ENCODE measurements at places on chromosomes 1 and 21.

GRCh38 chr1:241531195-241532161 lies 700 bp upstream of the KMO start:
- peak; percentile 32 for DNase-seq

DNA sequence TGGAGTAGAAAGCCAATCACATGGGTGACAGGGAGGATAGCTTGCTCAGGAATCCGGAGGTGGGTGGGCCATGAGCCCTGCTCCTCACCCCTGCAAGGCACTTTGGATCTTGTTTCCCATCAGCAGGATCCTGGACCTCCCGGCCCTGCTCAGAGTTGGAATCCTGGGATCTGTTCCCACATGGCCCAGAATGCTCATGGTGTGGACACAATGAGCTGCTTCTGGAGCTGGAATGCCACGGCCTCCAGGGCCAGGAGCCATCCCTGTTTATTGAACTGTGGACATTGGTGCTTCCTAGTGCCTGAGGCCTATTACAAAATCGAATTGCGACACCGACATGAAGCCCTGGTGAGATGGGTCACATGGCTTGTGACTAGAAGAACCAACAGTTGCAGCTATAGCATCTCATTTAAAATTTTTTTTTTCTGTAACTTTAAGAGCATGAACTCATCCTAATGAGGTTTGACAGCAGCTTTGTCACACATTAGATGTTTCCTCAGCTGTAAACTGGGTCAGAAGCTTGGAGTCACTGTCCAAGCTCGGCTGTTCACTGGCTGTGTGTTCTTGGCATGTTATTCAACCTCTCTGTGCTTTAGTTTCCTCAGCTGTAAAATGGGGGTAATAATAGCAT lies 40.4 kb upstream of the GOLT1A start:
- no peak for DNase-seq

DNA sequence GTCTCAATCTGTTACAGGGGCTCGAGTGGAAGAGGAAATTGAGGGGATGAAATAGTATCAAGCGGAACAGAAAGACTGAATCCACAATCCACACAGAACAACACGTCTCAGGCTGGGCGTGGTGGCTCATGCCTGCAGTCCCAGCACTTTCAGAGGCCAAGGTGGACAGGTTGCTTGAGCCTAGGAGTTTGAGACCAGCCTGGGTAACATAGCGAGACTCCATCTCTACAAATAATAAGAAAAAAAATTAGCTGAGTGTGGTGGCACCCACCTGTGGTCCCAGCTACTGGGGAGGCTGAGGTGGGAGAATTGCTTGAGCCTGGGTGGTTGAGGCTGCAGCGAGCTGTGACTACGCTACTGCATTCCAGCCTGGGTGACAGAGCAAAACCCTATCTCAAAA lies 25.7 kb downstream of the VPS26C start:
- DNase-seq = no peak

GRCh38 chr1:119046429-119046784 lies 58.3 kb upstream of the TBX15 start:
- DNase-seq = no peak

GRCh38 chr1:90778486-90778885 lies 61.4 kb upstream of the BARHL2 start:
- DNase-seq = no peak

DNA sequence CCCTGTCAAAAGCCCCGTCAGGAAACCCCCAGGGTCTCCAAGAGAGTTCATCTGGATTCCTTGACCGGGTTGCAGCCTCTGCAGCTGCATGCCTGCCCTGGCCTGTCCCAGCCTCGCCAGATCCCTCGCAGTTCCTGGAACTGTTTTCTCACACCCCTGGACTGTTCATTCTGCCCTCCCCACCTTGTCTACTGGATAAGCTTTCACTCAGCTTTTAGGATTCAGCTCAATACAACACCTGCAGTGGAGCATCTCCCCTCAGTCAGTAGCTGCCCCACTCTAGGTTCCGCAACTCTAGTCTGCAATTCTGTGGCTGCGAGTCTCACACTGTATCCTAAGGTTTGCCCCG lies 67.2 kb downstream of the FAM163A start:
- DNase-seq = no peak

DNA sequence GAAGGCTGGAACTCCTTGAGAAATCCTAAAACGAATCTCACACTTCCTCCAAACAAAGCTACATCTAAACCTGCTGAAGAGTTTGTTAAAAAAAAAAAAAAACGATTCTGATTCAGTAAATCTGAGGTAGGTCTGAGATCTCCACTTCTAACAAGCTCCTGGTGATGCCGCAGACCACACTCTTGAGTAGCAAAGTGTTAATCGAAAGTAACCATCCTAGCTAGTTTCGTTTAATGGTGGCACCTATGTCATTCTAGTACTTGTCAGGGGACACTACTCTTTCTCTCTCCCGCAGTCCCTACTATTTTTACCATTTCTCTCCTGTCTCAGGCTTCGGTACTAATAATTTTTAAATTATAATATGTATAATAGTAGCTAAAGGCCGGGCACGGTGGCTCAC lies 2.1 kb downstream of the CLCC1 start:
- no peak for DNase-seq

DNA sequence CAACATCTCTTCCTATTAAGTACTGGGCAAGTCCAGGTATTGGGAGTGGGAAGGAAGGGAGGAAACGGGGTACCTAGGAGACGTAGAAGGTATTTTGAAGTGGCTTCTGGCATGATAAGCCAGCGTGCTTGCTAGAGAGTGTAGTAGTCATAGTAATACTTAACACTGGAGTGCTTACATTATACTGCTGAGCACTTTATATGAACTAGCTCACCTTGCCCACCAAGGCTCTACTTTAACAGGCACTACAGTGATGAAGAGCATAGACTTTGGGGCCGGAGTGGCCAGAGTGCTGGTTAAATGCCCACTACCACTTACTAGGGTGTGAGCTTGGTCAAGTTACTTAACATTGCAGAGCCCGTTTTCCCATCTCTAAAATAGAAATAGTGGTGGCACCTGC lies 61.7 kb downstream of the ACP6 start:
- no peak for DNase-seq

GRCh38 chr1:37513795-37514349 lies 694 bp downstream of the MEAF6 start:
- DNase-seq = peak; percentile 60

- DNase-seq = peak; percentile 49
Observed at GRCh38 chr1:167221126-167221737, 546 bp downstream of the POU2F1 start.

- no peak for DNase-seq
Observed at GRCh38 chr1:156316909-156317308, 17.8 kb upstream of the VHLL start.

DNA sequence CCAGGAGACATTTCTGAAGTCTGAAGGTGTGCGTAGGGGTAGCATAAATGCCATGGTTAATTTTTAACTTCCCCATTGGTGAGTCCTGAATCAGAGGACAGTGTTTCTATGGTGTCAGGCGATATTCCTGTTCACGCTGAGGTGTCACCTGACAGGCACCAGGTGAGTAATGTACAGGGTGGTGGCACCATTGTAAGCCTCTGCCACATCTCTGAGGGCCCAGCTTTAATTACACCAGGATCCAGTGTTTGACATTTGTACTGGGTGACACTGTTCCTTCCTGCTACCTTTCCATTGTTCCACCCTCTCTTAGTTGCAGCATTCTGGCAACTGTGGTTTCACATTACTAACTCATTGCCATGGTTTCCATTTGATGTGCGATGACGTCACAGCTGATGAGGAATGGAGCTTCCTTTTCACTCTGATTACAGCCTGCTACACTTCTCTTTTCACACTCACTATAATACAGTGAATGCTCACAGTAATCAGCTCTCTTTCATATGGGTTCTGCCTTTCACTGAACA lies 40.6 kb upstream of the MARK1 start:
- DNase-seq = peak; percentile 20

DNA sequence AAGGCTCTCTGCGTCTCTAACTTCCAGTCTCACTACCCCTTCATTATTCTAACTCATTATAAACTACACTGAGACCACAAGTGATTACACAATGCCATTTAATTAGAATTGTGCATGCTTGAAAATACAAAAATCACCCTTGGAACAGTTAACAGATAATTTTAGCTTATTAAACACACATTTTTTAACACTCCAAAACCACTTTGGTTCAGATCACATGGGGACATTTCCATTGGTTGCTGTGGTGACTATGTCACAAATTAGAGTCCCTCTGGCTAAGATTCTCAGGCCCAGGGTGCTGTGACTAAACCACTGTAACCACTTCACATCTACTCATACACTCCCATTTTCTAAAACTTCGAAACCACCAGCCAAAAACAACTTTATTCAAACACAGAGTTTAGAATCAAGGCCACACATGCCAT lies 43.0 kb downstream of the JAK1 start:
- DNase-seq = no peak

- no peak for DNase-seq
Observed at GRCh38 chr1:223429313-223429731, 36.1 kb downstream of the CCDC185 start.

GRCh38 chr1:230518511-230518910 lies 92.4 kb upstream of the PGBD5 start:
- no peak for DNase-seq

- no peak for DNase-seq
Observed at GRCh38 chr21:35502821-35503220, 453.7 kb upstream of the RUNX1 start.

- no peak for DNase-seq
Observed at GRCh38 chr21:15638856-15639549, 90.8 kb upstream of the USP25 start.

DNA sequence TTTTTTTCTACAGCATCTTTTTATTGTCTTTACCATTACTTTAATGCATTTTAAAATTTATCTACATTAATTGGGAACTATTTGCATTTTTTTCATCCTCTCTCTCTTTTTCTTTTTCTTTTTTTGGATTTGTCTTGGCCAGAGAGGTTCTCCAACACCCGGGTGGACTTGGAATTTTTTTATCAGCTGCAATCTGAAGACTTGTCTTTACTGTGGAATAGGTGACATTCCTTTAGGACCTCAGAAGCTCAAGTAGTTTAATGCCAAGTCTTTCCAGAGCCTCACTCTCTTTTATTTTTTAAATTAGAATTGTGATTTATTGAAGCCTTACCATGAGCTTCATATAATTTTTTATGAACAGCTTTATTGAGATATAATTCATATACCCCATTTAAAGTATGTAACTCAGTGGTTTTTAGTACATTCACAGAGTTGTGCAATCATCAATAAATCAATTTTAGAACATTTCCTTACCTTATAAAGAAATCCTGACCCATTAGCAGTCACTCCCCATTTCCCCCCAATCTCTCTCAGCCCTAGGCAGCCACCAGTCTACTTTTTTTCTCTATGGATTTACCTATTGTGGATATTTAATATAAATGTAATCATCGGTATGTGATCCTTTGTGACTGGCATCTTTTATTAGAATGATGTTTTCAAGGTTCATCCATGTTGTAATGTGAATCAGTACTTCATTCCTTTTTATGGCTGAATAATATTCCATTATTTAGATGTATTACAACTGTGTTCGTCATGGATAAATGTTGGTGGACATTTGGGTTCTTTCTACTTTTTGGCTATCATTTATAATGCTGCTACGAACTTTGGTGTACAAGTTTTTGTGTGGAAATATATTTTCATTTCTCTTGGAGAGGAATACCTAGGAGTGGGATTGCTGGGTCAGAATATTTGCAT lies 6.2 kb downstream of the TUFT1 start:
- no peak for DNase-seq

GRCh38 chr1:170369417-170369816 lies 162.5 kb upstream of the GORAB start:
- DNase-seq = no peak

DNA sequence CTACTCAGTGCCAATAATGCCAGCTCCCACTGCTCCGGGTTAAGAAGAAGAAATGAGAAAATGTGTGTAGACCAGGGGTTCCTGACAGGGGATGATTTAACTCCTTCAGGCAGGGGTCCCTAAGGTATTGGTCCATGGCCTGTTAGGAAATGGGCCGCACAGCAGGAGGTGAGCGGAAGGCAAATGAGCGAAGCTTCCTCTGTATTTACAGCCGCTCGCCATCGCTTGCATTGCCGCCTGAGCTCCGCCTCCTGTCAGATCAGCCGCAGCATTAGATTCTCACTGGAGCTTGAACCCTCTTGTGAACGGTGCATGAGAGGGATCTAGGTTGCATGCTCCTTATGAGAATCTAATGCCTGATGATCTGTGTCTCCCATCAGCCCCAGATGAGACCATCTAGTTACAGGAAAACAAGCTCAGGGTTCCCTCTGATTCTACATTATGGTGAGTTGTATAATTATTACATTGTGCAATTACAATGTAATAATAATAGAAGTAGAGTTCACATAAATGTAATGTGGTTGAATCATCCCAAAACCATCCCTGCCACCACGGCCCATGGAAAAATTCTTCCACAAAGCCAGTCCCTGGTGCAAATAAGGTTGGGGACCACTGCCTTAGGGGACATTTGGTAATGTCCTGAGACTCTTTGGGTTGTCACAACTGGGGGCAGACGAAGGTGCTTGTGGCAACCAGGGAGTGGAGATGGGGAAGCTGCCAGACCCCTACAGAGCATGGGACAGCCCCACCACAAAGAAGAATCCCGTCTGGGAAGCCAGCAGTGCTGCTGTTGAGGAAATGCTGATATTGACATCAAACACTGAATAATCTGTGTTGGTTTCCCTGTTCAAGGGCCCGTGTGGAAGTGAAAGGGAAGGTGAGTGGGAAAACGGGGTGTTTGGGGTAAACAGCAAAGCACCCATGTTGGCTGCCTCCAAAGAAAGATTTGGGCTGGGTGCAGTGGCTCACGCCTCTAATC lies 60.8 kb downstream of the DHRS3 start:
- no peak for DNase-seq

DNA sequence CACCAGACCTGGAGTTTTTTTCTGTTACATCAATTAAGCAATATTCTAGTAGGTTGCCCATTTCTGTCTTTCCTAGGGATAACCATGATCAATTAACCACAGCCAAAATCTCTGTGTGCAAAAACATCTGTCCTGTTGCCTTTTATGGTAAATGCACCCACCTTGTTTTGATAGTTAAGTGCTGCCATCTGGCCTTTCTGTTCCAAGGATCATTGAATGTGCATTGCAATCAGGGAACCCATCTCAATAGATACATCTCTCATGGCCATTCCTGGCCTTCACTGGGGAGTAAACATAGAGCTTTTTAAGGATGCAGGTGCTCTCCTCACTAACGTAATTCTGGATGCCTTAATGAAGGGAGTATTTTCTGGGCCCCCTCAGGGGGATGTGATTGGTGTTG lies 111.8 kb upstream of the KIAA1614 start:
- DNase-seq = no peak

DNA sequence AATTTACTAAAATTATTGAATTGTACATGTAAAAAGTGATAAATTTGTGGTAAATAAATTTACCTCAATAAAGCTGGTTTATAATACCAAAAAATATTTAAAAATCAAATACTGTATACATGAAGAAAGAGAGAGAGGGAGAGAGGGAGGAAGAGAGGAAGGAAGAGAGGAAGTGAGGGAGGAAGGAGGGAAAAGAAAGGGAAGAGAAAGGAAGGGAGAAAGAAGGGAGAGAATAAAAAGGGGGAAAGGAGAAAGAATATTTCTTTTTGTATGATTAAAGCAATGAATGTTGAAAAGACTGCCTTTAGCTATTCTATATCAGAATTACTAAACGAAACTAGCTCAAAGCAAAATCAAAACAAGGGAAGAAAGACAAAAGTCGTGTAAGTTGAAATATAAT lies 150.0 kb downstream of the LRIG2 start:
- DNase-seq = no peak
